ENCODE measurements at places on chromosomes 1 and 21.

- no peak for DNase-seq
Observed at GRCh38 chr1:93516164-93516563, 68.2 kb downstream of the FNBP1L start.

- DNase-seq = peak; percentile 66
Observed at GRCh38 chr1:58597076-58597475, 20.0 kb upstream of the TACSTD2 start.

DNA sequence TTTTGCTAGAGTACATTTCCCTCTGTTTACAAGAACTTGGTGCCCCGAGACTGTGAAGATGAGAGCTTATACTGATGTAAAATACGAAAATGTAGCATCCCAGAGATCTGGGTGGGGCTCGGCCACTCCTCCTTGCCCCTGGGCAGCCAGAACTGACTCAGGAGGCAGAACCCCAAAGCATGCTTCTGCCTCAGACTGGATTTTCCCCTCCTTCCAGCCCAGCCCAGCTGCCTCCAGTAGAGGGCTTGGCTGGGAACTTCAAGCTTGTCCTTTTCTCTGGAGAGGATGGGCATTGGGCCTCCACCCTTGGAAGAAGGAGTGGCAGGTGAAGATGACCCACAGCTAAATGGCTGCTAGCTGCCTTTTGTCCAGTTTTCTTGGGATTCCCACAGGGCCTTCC is 24.3 kb upstream of the BTG2 start:
- DNase-seq = no peak

- DNase-seq = no peak
Observed at GRCh38 chr21:42003051-42003461, 7.1 kb downstream of the ZBTB21 start.

- peak; percentile 79 for DNase-seq
Observed at GRCh38 chr1:173149887-173150286, 57.2 kb downstream of the TNFSF4 start.

GRCh38 chr1:118947790-118948189 is 40.4 kb downstream of the TBX15 start:
- no peak for DNase-seq

DNA sequence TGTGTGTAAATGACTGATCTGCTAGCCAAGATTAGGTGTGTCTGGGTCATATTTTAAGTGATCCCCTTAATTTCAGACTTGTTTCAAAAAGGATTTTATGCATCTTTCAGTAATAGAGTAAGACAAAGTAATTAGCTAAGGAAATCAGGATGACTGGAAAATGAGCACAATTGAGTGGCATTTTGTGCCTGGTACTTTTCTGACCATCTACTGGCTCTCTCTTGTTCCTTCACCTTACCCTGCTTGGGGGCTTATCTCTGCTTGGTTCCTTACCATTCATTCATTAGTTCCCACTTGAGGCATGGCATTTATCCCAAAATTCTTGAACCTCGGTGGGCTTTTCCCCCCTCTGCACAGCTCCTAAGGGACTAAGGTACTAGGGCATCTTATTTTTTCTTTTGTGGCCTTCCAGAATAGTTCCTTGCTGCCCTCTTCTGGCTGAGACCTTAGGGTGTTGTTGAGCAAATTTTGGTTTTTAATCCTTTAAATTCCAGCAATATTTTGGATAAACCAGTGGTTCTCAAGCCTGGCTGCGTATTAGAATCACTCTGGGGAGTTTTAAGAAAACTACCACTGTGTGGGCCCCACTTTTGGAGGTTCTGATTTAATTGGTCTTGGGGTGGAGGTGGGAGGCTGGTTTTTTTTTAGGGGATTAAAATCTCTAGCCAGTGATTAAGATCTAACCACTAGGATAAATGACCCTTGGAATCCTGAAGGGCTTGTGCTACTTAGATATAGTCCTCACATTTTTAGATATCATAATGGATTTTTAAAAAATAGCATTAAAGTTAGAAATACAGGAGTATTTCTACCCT is 50.8 kb downstream of the HS2ST1 start:
- DNase-seq = peak; percentile 34

All from fibroblast of gingiva (primary cell).